ENCODE measurements at places on chromosomes 2 and 18.

DNA sequence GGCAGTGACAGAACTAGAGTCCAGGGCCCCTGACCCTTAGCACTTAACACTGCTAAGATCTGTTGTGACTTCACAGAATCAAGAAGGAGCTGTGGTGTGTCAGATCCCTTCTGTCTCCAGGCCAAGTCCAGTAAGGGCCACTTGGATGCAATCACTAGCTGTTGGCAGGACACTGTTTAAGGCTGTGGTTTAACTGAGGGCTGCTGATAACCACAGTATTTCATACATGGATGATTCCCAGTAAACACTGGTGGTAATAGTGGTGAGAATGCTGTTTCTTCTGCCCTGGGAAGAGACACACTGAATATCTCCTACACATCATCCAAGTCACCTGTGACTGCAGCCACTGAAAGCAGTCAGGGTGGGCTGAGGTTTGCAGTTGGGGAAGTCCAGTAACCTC lies 77.7 kb upstream of the FBXO11 start:
- no peak for DNase-seq

- DNase-seq, result no peak
Measured at GRCh38 chr2:230324503-230324902, 2.5 kb upstream of the SP140L start.

DNA sequence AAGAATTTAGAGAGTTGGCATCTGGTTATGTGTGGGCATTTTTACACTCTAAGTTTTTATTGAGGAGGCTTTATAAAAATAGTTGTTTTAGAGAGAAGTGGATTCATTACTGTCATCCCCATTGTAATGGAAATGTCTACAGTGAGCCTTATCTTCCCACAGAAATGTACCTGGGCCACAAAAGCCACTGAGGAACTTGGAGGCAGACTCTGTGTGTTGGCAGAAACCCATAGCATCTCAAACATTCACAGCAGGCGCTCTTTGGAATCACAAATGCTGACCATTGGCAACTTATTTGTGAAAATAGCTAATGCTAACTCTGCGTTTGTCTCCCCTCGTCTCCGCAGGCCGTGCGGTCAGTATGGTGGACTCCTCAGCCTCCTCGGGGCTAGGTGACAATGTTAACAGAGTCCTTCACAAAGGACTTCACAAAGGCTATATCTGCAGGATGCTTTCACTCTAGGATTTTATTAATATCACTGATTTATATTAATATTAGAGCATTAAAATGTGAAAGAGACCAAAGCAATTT lies 689.1 kb upstream of the POU3F3 start:
- no peak for DNase-seq

DNA sequence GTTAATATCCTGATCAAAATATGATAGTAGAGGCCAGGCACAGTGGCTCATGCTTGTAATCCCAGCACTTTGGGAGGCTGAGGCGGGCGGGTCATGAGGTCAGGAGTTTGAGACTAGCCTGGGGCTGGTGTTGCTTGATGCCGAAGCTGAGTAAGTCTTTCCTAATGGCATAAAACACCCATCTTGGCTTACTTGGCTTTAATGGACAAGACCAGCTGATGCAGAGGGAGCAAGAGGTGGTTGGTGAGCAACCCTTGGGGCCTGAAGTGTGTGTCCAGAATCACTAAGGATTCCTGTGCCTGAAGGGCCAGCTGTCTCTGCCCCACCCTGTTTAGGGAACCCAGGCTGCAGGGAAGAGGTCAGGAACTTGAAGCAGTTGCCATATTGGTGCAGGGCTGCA lies 217.2 kb downstream of the ARL4C start:
- no peak for DNase-seq

DNA sequence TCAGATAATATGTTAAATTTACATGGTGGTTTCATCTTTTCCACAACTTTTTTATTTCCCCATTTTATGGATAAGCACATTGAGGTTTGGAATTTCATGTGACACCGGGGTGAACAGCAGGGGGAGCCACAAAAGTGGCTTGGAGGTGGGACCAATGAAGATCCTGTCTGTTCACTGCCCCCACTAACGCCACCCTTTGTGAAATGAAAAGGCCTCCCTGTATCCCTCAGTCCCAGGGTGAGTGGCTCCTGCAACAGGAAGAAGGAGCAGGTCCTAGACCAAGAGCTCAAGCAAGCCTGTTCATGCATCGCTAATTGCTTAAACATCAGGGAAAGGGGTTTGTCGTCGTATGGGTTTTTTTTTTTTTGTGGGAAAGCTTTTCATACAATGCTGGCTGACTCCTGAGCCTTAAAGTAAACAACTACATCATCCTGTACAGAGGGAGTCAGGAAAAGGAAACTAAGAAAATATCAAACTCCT lies 267.8 kb upstream of the EPAS1 start:
- no peak for DNase-seq

GRCh38 chr2:225911019-225911418 lies 511.5 kb downstream of the NYAP2 start:
- DNase-seq, result no peak

DNA sequence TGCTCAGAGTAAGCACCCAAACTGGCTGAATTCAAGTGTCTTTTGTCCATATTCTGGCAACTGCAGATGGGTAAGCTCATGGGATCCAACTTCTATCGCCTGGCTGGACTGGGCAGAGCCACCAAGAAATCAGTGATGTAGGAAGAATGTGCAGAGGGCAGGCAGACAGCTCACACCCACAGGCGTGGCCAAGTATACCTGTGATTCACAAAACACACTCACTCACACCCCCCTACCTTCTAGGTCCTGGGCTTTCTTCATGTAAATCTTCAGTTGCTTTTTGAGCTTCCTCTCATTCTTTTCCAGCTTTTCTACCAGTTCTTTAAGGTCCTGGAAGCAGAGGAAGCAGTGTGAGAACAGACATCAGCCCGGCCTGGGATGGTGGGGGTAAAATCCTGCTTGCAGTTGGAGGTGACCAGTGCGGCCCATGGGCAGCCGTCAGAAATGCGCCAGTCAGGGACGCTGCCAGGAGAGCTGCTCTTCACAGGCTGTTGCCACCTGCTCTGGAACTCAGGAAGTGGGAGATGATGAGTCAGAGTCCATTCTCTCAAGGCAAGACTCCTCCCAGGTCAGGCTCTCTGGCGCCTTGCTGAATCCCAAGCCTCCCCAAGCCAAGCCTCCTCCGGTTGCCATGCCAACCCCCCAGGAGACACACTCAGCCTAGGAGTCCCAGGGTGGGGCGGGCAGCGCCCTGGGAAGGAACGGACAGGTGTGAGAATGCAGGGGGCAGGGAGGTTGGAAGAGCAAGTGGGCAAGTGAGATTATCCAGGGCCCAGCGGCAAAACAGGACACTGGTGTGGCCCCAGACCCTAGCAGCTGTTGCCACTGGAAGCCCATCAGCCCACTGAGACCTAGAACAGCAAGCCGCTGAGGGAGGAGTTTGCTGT lies 36.2 kb upstream of the ACAA2 start:
- no peak for DNase-seq

Data from GM19239 (cell line).